Dermis microvascular lymphatic vessel endothelial cell (primary cell): ENCODE measurements at places on chromosomes 3 and 15.

DNA sequence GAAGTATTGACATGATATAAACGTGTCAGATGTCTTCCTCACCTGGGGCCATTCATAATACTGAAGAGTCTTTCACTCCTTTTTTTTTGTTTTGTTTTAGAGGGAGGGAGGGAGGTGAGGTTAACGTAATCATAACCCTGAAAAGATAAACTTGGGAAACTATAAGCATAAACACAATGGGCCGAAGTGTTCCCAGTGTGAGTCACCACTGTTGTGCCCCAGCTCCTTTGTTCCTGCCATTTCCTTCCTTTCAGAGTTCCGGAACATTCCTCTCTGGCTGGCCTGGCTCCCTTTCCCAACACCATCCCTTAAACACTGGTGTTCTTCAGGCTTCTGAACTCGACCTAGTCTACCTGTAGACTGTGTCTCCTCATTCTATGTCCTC lies 18.6 kb downstream of the PLD1 start:
- peak; percentile 95 for DNase-seq

DNA sequence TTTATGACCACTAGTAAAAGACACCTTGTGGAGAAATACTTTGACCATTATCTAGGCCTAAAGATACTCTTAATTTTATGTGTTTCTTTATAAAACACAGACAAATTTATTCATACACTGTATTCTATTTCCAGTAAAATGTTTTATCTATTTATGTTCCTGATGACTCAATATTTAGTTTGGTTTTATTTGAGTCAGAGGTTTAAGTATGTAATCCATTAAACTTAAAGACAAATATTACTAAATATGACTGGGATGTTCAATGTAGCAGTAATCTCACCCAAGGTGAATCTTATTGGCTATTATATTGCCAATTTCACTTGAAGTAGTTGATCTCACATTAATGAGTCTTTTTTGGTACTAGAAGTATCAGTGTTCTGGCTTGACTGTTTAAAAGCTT lies 799.7 kb downstream of the CADM2 start:
- no peak for DNase-seq

DNA sequence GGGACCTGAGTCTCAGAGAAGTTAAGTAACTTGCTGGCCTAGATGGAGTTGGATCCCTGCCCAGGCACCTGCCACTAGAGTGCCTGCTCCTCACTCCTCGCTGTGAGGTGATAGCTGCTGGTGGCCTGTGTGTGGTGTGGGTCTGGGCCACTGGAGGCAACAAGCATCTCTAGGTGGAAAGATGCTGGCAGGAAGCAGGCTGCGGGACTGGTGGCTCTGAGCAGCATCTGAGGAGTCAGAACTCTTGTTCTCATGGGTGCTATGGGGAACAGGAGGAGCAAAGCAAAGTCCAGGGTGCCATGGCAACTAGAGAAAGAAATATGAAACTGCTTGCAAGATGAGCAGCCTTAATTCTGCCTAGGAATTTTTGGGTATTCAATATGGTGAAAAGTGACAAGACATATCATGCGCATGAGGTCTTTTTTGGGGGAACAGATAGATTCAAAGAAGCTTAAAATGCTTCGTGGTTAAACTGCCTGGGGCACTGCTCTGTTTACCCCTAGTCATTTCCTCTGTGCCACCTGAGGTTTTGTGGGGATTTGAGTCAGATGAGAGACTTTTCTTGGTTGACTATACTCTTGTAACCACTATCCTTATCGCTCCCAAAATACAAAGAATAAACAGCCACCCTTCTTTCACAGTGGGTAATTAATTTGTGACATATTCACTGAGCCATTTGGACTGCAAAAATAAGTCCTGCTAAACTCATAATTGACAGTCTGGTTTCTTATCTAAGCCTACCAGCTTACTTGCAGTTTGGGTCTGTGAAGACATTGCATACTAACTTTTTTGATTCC lies 50.3 kb downstream of the MED12L start:
- no peak for DNase-seq

DNA sequence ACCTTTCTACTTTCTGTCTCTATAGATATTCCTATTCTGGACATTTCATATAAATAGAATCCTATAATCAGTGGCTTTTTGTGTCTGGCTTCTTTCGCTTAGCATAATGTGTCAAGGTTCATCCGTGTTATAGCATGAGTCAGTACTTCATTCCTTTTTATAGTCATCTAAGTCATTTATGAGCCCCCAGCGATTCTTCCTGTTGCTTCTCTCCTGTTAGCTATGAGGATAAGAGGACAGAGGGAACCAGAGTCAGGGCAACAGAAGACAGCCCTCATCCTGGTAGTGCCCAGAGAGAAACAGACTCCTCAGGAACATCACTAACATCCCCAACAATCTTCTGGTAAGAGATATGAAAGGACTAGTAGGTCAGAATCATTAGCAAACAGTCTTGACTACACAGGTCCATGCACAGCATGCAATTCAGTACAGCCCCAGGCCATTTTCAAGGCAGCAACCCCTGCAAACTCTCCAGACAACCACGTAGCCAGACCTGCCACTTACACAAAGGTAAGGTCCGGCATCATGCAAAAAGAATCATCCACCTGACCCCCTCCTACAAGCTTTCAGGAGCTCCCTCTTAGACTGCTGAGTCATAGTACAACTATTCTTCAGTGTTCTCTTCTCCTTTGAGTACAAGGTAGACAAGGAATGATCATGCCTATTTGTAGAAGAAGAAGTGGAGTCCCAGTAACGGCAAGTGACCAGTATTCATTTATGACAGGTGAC lies 91.5 kb downstream of the MYLK start:
- no peak for DNase-seq

DNA sequence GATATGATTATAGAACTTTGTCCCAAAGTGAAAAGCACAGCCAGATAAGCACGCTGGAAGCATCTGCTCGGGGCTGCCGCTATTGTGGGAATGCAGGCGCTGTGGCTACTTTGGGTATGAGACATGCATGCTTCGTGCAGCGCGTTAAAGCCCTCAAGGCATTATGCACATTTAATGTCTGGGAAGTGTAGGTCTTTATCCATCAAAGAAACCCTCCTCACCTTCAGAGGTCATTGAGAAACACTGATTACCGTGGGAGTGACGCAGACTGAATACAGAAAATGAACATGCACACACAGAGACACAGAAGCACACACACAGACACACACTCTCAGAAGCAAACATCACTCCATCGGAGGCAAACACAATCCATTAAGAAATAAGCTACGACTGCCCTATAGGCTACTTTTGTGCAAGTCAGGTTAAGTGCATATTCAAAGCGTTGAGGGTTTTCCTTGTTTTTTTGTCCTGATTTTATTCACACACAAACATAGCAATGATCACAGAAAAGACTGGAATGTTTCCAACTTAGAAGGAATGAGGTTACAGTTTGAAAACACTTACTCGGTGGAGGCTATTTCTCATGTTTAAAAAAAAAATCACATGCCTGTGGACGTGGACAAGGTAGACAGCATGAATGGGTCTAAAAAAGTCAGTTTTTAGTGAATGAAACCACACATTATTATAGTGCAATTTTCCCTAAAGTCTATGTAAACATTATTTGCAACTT lies 68.5 kb downstream of the PLCH1 start:
- DNase-seq = no peak

DNA sequence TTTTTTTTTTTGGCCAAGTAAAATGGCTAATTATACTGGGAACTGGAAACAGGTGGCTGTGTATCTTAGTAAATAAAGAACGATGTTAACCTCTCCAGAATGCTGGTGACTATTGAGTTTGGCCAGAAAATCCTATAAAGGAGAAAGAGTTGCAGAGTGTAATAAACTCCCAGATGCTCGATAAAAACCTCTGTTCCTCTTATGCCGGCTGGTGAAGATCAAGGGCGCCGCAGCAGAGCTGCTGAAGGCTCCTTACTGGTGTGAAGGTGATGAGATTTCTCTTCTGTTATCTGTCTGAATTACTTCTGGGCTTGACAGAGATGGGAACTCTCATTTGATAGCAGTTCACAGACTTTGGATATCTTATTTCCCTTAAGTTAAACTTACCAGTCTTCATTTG lies 104.6 kb downstream of the PTPRG start:
- no peak for DNase-seq

GRCh38 chr3:152941859-152942258 lies 106.9 kb downstream of the P2RY1 start:
- no peak for DNase-seq

GRCh38 chr15:66743703-66744536 lies 41.9 kb downstream of the SMAD6 start:
- DNase-seq = peak; percentile 37

DNA sequence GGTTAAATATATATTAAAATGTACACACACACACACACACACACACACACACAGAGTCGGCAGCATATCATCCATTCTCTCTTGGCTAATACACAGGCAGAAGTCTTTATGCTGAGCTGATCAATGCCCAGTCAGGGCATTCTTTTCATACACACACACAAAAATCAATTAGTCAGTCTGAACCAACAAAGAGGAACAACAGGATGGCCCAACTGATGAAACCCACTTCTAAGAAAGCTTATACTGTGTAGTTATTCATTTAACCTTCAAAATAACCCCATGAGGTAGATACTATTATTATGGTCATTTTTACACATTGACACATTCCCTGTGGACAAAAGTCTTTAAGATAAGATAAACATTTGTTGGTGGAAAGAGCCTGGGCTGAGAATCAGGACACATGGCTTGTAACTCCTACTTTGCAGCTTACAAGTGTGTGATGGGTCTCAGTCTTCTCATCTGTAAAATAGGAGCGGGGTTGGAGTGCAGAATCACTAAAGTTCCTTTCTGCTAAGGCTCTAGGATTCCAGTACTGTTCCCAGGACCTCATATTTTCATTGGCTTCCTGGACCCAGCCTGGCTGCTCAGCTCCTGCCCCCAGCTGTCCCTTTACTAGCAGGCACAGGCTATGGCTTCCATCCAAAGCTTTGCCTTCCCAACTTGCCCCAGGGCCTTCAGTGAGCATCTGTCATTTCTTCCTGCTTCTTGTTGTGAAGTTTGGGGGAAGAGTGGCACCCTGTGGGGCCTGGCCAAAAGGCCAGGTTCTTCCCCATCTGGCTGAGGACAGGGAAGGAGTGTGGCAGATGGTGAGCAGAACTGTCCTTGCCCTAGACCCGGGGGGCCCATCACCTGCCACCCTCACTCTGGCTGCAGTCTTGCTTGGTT lies 27.2 kb upstream of the GLCE start:
- no peak for DNase-seq

DNA sequence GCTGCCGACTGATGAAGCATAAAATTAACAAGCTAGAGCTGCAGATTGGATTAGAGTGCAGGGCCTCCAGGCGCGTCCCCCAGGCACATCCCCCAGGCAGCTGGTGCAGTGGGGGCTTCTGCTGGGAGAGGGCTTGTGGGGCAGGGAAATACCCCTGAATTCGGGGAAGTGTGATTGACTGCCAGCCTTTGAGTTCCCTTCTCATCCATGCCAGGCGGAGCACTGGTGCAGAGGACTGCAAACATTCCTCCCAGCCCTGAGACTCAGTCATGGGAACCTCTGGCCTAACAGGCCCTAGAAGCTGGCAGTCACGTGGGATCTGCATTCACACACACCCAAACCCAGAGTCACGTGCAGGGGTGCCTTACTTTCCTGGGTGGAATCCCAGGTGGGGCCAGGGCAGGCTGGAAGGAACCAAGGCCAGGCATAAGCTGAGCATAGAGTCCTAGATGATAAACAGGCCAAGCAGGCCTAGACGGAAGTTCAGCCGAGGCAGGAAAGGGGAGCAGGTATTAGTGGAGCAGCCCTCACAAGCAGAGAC lies 46.2 kb upstream of the SEC22A start:
- DNase-seq = no peak

DNA sequence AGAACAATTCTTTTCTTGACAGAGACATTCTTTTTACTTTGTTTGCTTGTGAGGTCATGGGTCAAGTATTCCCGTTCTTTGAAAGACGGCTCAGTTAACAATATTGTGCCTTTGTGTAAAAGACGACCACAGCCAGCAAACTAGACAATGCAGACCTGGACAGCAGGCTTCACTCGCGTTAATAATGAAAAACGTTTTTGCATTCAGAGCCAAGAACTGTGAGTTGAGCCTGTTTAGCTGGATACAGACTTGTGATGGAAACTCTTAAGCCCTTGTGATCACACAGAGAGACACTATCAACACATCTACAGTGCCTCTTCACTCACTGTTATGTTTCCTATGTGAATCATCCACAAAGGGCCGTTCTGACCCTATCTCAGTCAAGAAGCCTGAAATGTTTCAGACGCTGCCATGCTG lies 37.3 kb upstream of the CMTM7 start:
- DNase-seq = no peak

- DNase-seq = no peak
Observed at GRCh38 chr3:159783780-159784742, 204.6 kb upstream of the IL12A start.

- DNase-seq = peak; percentile 51
Observed at GRCh38 chr15:57923750-57924149, 141.8 kb downstream of the ALDH1A2 start.
